ENCODE measurements at places on chromosomes 7 and 10.
A peak's percentile ranks its signal among the peaks of the same experiment; 100 is the strongest.

- no peak for DNase-seq
Measured at GRCh38 chr7:83850125-83850524, 201.2 kb upstream of the SEMA3E start.

DNA sequence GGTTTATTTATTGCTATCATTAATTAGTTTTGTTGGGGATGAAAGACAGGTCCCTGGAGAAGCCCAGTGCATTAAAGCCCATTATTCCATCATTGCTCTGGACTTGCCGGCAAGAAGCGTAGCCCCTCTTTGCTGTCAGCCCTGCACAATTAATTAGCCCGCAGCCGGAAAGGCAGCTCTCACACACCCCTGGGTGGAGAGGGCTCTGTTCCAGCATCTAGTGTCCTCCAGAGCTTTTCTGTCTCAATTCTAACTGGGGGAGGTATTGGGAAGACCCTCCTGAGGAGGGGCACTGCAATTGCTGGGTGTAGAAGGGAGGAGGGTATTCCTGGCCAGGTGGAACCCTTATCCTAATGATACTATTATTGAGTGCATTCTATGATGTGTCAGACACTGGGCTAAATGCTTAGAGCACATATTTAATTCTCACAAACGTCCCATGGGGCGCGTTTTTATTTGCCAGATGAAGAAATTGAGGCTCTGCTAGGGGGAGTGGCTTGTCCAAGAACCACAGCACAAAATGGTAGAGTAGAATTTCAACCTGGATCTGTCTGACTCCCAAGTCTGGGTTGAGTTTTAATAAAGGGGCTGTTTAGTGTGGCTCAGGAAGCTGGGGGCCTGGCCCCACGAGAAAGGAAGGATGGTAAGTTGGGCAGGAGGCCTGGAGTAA is 148.1 kb upstream of the PCBD1 start:
- no peak for DNase-seq

DNA sequence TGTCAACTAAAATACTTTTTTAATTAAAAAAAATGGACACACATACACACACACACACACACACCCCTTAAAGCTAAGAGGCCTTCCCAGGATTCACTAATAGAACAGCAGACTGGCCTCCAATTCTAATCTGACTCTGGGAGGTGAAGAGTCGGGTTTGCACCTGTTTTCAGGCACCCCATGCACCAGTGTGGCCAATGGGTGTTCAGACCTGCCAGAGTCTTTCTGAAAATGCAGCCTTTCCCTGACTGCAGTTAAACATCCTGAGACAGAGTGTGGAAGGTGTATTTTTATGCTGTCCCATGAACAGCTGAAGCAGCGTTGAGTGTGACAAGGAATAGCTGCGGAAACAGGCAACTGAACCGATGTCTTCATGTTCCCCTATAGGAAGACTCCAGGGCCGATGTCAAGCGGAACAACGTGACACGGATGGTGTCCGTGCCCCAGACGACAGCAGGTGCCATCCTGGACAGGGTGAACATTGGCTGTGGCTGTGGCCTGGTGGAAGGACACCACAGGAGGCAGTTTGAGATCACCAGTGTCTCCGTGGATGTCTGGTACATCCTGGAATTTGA is 74.6 kb upstream of the LYZL2 start:
- no peak for DNase-seq

GRCh38 chr7:38908759-38909335 is at the start of gene VPS41:
TSS of gene VPS41 (minus strand) at chr7:38909191. CDS start at chr7:38909174, 17 bp downstream.
- DNase-seq = peak; percentile 79

- peak; percentile 19 for DNase-seq
Measured at GRCh38 chr7:152145853-152146466, 120.5 kb downstream of the GALNT11 start.

GRCh38 chr7:99365318-99366141 is 9.0 kb upstream of the ARPC1B start:
- DNase-seq = no peak

- DNase-seq = no peak
Measured at GRCh38 chr7:137820677-137821420, 25.9 kb downstream of the DGKI start.

- no peak for DNase-seq
Measured at GRCh38 chr7:9124320-9124719, 690.9 kb downstream of the NXPH1 start.

DNA sequence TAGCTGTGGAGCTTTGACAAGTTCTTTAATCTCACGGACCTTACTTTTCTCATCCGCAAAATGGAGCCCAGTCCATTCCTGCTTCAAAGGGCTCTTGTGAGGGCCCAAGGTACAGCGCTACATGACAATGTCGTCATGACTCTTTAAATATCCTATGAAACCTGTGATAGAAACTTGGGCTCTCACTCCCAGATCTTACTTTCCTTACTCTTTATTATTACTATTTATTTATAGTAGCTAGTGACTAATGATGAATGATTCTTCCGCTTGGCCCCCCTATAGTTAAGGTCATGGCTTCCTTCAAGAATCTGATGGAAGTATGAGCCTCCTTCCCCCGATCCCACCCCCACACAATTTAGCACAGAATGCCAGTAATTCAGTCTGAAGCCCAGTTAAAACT is 41.9 kb downstream of the RBM20 start:
- no peak for DNase-seq

DNA sequence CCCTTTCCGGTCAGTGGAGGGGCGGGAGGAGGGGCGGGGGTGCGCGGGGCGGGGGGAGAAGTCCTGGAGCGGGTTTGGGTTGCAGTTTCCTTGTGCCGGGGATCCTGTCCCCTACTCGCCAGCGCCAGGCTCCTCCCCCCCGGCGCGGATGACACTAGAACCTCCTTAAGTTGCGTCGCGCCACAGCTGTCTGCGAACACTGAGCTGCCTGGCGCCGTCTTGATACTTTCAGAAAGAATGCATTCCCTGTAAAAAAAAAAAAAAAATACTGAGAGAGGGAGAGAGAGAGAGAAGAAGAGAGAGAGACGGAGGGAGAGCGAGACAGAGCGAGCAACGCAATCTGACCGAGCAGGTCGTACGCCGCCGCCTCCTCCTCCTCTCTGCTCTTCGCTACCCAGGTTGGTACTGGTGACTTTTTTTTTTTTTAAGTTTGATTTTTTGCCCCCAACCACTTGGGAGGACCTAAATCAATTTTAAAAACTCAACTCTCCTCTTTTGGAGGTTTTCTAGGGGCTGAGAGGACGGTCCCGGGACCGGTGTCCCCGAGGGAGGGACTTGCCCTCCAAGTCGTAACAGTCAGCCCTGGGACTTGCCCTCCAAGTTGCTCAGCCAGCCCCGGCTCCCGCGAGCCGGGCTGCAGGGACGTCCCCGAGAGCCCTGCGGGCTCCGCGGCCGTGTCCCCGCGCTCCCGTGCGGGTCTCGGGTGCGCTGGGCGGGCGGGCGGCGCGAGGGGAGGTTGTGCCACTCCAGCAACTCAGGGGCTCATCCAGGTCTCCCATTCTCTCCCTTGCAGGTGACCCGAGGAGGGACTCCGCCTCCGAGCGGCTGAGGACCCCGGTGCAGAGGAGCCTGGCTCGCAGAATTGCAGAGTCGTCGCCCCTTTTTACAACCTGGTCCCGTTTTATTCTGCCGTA is at the start of gene GATA3:
Gene GATA3 (plus strand): TSS at position 195 of the 914 bp plus-strand sequence. CDS start 968 bp downstream, outside the sequence.
- peak; percentile 71 for DNase-seq

GRCh38 chr7:33923440-33924229 is 18.3 kb downstream of the BMPER start:
- no peak for DNase-seq

DNA sequence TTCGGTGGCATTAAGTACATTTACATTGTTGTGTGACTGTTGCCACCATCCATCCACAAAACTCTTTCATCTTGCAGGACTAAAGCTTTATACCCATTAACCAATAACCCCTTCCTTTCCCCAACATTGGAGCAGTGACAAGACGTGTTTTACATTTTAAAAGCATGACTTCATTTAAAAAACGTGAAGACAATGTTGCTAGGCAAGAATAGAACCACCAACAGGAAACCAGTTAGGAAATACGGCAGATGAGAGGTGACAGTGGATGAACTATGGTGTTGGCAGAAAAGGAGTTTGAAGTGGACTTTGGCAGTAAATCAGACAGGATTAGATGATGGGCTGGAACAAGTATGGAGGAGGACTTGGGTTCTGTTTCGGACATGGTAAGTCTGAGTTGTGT is 17.0 kb downstream of the TMEM236 start:
- DNase-seq = no peak

- no peak for DNase-seq
Measured at GRCh38 chr7:158759749-158760444, 55.3 kb upstream of the NCAPG2 start.

DNA sequence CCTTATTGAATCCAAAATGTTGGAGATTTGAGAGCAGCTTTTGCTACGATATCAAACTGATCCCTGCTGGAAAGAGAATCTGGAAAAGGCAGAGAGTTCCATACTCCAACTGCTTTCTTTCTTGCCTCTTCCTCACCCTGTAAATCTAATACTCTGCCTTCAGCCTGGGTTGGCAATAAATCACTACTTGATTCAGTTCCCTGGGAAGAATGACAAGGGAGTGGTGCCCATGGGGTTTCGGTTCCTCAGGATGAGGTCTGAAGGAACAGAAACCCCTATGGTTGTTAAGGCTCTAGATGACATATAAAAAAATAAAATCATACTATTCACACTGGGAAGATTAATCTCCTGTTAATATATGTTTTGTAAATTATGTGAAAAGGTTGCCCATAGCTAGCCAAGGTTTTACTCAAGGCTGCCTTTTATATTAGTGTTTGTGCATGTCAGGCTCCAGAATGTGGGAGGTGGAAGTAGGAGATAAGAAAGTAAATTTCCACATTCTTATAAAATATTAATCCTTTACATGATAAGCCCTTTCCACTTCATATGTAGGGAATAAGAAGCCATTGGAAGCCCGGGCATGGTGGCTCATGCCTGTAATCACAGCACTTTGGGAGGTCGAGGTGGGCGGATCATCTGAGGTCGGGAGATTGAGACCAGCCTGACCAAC is 106.2 kb upstream of the CACNA2D1 start:
- no peak for DNase-seq

DNA sequence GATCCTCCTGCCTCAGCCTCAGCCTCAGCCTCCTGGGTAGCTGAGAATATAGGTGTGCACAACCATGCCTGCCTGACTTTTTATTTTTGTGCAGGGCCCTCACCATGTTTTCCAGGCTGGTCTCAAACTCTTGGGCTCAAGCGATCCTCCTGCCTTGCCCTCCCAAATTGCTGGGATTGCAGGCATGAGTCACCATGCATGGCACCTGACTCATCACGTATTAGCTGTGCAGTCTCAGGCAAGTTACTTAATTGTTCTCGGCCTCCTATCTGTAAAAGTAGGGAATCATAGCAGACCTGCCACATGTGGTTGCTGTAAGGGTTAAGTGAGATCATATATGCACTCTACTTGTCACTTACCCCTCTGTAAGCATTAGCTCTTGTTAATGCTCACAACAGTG is 117.2 kb downstream of the ANLN start:
- DNase-seq = no peak

- no peak for DNase-seq
Measured at GRCh38 chr10:66811211-66811610, 114.6 kb upstream of the LRRTM3 start.

- no peak for DNase-seq
Measured at GRCh38 chr7:12173671-12174070, 37.4 kb upstream of the TMEM106B start.

GRCh38 chr7:129136887-129137642 is 7.4 kb upstream of the TSPAN33 start:
- peak; percentile 77 for DNase-seq

GRCh38 chr7:25347360-25348066 is 119.2 kb upstream of the NPVF start:
- DNase-seq = no peak

GRCh38 chr10:90447831-90448230 is 410.0 kb downstream of the HTR7 start:
- no peak for DNase-seq

- DNase-seq = no peak
Measured at GRCh38 chr7:113912876-113913275, 5.9 kb downstream of the PPP1R3A start.

DNA sequence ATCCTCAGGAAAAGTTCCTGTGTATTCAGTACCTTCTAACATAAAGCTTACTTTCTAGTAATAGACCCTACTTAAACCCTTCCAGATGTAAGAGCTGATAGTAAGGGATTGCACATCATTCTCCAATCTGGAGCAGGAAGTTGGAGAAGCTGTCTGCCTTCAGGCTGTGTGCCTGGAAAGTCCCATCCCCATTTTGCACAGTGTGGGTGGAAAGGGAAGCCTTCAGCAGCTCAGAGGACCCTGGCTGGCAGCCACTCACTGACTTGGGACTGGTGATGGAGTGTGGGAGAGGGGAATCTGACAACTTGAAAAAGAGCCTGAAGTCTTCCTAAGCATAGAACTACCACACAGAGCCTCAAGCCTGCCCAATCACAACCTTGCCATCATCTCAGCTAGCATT is 164.1 kb upstream of the ADO start:
- DNase-seq = no peak

- no peak for DNase-seq
Measured at GRCh38 chr10:490891-491571, 198.4 kb downstream of the DIP2C start.

DNA sequence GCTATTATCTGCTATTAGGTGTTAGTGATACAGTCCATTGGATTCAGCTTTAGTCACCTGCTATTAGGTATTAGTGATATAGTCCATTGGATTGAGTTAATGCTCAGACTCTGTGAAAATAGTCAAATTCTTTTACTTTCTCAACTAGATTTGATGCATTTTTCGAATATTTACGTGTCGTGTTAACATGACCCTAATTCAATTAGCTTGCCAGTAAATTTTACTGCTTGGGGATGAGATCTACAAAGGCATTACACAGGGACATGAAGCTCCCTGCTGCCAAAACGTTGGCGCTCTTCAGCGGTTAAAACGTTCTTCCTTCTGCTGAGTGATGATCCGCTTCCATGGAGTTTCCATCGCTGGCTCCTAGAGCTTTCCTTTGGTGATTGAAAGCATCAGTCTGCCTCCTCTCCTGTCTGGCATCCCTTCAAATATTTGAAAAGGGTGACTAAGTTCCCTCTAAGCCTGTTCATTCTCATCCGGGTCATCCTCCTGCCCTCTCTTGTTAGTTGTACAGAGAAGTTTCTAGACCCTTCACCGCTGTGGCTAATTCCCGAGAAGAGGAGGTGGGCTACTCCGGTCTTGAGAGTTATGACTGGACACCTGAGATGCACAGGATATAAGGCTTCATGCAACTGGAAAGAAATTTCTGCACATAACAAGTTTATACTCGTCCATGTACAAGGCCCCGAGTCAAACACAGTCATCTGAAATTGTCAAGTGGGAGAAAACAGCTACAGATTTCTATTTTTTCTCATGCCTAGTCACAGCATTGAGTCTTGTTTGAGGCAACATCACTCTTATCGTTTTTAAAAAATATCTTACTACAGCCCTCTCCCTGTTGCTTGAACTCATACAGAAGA is 254.0 kb downstream of the KLF6 start:
- DNase-seq = no peak

GRCh38 chr10:7957591-7957990 is 96.9 kb upstream of the GATA3 start:
- DNase-seq = no peak

DNA sequence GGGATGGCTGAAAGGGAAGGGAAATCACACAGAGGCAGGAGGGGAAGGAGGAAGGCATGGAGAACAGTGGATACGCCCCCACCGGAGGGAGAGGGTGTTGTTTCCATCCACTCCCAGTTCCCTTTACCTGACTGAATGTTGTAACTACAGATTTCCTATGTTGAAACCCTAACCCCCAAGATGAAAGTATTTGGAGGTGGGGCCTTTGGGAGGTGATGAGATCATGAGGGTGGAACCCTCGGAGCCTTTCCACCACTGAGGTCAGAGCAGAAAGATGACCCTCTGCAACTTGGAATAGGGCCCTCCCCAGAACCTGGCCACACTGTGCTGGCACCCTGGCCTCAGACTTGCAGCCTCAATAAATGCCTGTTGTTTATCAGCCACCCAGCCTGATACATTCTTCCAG is 48.6 kb upstream of the CNPY1 start:
- no peak for DNase-seq

Measured in common myeloid progenitor, CD34-positive (primary cell).